Osteoblast (primary cell): ENCODE measurements at places on chromosomes 11 and 22. TPM values are rescaled to one million over a fixed set of nuclear protein-coding genes. Genes with fewer than 3 reads are reported as not detected.

DNA sequence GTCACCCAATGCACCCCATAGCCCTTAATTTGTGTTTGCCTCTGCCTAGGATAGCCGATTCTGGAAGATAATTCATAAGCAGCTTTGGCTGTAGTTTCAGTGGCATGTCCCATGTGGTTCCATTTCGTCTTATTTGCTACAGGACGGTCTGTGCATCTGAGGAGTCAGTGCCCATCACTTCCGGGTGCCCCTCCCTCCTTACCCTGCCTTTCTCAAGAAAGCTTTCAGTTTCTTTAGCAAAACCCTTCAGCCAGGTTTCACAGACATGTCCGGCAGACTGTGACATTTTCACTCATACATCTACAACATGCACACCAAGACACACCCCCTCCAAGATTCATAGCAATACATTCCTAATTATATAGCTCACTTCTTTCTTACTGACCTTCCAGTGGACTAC is 14.3 kb downstream of the TP53AIP1 start:
- peak; percentile 68 for DNase-seq

- no peak for DNase-seq
These were observed 29.2 kb upstream of the KLHL35 start for GRCh38 chr11:75462117-75462653.

DNA sequence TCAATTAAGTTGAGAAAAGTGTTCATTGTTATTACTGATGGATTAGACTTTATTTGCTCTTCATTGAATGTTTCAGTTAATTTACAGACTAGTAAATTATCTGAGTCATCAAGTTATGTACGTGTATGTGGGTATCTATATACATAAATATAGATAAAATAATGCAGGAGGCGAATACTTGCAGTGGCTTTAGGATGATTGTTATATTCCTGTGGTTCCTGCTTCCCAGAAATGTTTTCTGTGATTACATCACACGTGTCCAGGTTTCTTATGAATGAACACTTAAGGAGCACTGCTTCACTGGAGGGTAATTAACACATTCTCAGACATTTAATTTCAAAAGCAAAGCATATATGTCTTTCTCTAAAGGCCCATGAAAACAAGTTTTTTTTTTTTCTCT is 28.4 kb downstream of the YAP1 start:
- no peak for DNase-seq

DNA sequence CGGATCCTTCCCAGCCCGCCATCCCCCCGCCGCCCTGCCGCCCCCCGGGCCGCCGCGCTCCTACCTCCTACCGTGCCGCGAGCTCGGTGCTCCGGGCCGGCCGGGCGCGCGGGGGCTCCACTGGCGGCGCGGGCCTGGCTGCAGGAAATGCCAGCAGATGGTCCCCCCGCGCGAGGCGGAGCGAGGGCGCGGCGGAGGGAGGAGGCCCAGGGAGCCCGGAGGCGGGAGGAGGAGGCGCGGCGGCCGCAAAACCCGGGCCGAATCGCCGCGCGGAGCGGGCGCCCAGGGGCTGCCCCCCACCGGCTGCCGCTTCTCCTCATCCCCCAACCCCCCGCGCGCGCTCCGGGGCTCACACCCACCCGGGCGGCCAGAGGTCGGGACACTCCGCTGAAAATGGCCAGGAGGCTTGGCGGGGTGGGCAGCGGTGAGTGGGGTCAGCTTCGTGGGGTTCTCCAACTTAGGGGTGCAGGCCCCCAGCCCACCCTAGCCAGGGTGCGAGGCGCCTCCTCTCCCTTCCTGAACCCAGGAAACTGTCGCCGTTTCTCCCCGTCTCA is at the start of gene OSBPL5:
Gene OSBPL5, minus strand, starts transcription at position 159 of the 554 bp plus-strand sequence. CDS start 36,162 bp downstream, outside the sequence.
- peak; percentile 98 for DNase-seq

GRCh38 chr11:45156201-45156600 is 9.8 kb downstream of the PRDM11 start:
- DNase-seq: peak; percentile 62

DNA sequence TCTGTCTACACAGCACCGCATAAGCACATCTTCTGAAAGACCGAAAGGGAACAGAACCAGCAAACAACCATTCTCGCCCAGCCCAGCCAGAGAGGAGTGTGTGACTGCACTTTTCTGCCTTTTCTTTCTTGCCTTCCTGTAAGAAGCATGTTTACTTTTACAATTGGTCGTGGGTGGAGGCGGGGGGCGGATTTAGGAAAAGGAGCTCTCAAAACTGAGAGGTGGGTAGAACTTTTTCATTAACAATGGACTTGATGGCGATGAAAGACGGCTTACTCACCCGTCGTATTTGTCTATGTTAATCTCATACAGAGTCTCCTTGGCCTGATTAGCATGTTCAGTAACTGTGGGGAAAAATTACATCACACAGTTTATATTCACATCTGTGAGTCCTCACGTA is 27.2 kb downstream of the CERK start:
- no peak for DNase-seq

DNA sequence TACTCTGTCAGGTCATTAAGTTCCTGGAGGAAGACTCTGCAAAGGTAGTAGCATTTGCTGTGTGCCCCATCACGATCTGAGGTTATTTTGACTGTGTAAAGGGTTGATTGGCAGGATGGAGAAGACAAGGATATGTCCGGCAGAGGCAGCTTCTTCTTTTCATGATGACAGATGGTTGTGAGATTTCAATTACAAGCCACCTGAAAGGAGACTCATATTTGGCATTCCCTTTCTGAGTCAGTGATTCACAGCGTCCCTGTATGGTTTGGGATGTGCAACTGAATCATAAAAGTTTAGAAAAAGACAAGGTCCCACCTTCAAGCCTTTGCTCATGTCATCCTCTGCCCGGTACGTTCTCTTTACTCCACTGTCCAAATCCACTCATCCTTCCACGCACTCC is 113.4 kb downstream of the MTNR1B start:
- DNase-seq: no peak

DNA sequence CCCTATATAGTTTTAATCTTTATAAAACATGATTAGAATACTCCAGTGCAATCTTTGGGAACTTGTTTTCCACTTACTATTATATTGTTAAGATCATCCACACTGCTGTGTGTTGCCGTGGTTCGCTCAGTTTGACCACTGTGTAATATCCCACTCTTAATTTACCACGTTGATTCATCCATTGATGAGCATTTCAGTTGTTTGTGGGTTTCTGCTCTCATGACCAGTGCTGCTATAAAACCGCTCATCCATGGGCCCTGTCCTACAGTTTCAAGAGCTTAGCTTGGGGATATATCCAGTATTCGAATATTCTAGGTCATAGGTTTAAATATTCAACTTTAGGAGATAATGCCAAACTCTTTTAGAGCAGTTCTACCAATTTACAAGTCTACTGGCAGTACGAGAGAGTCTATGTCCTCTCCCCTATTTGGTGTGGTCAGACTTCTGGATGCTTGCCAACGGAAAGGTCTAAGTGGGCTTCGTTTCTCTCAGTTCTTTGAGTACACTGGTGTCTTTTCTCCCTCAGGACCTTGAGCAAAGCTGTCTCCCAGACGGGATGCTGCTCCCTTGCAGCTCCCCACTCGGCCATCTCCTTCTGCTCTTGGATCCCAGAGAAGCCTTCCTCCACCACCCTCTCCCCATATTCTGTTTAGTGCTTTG is 94.9 kb upstream of the ALX4 start:
- DNase-seq: no peak

Gene OR8D1
- not detected in 2 replicates for total RNA-seq

DNA sequence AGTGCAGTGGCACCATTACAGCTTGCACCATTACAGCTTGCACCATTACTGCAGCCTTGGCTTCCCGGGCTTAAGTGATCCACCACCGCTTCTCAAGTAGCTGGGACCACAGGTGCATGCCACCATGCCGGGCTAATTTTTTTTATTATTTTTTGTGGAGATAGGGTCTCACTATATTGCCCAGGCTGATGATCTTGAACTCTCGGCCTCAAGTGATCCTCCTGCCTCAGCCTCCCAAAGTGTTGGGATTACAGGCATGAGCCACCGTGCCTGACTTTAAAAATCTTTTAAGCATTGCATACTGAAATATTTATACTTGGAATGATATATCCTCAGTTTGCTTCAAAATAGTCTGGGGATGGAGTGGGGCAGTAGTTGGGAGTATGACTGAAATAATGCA is 10.4 kb downstream of the PAFAH1B2 start:
- no peak for DNase-seq

GRCh38 chr11:91790346-91791170 is 434.1 kb upstream of the FAT3 start:
- DNase-seq: no peak

Gene PKDREJ
- not detected in 2 replicates for total RNA-seq

Gene MIOX
- under 0.01 TPM in 1 of 2 replicates, not detected in the other for total RNA-seq

- DNase-seq: no peak
These were observed 750.5 kb downstream of the LUZP2 start for GRCh38 chr11:25247336-25247735.

DNA sequence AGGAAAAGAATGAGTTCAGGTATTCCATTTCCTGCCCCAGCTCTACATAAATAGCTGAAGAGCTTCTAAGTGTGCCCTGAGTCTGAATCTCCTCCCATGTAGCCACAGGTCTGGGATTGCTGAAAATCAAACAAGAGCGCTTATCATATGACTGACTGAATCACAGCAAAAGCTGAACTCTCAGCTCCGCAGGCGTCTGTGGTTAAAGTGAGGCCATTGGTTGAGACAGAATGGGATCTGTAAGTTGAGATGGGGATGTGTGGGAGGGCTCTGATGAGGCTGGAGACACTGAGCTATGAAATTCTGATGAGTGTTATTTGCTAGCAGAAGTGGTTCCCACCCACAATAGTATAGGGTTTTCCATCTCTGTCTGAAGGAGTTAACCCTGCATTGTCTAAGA is 637.0 kb downstream of the OPCML start:
- peak; percentile 80 for DNase-seq

DNA sequence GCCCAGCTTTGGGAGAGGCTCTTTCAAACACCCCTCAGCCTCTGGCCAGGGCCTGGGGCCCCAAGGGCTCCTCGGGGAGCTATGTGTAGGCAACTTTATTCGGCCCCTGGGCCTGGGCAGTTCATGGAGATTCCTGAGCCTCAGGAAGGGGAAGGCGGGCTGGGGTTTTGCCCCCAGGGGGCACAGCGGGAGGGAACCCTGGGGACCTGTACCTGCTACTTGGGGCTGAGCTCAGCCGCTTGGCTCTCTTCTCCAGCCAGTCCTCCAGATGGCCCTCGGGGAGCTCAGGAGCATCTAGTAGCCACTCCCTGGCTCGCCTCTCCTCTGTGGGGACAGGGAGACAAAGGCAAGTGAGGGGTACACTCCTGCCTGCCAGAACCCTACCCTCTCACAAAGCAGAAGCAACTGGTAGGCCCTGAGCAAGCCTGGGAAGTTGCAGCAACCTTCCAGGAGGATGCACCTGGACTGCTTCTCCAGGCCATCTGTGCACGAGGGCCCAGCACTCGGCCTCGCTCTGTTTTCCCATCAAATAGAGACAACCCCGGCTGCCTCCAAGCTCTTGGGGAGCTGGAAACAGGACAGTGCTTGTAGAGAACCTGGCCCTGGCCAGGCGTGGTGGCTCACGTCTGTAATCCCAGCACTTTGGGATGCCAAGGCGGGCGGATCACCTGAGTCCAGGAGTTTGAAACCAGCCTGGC is 18.5 kb downstream of the CABP7 start:
- DNase-seq: peak; percentile 47

Gene LRRN4CL
- 9.1 and 13.8 TPM in 2 replicates for total RNA-seq

DNA sequence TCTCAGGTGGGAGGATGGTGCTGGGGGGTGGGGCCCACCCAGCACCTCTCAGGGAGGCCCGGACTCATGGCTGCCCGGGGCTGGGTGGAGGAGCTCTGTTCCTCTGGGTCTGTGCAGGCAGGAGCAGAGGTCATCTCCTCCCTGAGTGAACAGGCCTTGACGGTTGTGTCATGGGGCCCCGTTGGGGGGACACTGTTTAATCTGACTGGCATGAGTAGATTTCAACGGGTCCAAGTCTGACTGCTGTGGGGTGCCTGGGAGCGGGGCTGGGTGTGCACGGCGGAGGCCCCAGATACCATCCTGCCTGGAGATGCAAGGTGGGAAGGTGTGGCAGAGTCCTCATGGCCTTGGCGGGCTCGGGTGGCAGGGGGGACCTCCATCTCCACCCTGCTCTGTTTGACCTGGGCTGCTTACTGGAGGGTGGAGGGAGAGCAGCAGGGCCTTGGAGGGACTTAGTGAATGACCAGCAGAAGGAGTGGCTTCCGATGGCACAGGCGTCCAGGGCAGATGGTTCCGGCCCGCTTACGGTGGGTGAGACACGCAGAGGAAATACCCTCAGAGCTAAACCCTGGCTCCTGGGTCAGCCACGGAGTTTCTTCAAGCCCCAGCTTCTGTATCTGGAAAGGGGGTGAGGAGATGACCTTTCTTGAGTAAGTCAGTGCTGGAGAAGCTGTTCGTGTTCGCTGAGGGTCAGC is 48.7 kb downstream of the SMIM38 start:
- peak; percentile 30 for DNase-seq

DNA sequence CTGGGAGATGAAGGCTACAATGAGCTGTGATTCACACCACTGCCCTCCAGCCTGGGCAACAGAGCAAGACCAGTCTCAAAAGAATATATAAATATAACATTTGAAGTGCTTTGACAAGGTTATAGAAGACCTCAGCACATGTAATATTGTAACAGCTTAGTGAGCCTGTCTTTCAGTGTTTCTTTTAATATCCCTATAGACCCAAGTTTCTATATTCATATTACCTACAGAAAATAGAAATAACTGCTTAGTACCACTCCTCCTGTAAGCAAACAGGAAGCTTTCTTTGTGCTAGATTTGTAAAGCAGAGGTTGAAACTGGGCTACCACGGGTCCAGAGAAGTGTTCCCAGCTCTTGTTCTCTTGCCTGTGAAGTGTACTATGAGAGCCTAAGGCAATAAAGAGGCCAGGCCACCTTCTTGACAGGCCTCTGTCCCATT is 68.2 kb downstream of the PPP2R1B start:
- DNase-seq: no peak

Gene PIK3IP1
- total RNA-seq: 31.5 and 40.1 TPM in 2 replicates

DNA sequence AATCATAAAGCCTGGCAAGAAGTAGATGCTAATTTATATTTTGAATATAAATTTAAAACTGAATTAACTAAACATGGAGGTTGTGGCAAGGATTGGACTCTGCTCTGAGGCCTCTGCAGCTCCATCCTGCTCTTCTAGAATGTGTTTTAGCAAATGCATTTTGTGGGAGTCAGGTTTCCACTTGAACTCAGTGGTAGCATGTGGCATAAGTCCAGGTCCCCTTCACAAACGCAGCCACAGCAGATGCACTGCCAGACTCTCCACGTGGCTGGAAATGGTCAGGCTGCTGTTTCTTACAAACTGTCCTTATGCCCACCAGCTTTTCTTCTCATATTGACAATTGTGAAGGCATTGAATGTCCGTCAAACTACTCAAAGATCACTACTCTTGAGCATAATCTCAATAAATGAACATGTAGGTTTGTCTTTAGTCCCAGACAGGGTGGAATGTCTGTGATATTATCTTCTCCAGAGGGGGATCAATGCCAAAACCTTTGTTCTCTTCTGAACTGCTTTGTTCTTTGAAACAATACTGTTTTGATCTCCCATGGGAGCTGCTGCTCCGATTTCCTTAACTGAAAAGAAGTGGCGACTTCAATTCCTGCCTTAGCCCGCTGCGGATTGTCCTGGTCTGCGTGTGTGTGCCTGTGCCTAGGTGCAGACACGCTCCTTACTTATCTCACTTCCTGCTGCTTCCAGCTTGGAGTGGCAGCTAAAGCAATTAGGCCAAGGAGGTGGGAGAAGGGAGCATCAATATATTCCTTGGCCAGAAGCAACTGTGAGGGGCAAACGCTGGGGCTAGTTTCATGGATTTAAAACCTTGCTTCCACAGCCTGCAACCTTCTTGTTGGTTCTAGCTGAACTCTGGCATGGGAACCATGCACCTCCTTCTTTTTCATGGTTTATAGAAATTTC is 24.2 kb downstream of the EIF4G2 start:
- DNase-seq: no peak

- no peak for DNase-seq
These were observed 25.3 kb downstream of the PARVA start for GRCh38 chr11:12402691-12403120.

Gene SLC5A12
- 0.36 and 0.88 TPM in 2 replicates for total RNA-seq
